Activated T-helper 17 cell treated with anti-CD3 and anti-CD28 coated beads, Interleukin-2, amount 50 U/mL, for 72 hours (primary cell): ENCODE measurements at places on chromosomes 1 and 21.

GRCh38 chr1:173856903-173857302 is 10.9 kb downstream of the GAS5 start:
- no peak for ATAC-seq

GRCh38 chr1:178933709-178934490 is 63.0 kb upstream of the ANGPTL1 start:
- no peak for ATAC-seq

- no peak for ATAC-seq
These were observed 78.4 kb upstream of the RGS21 start for GRCh38 chr1:192238421-192238820.

GRCh38 chr1:6972399-6972798 is 187.1 kb downstream of the CAMTA1 start:
- ATAC-seq: no peak

- ATAC-seq: no peak
These were observed 36.6 kb downstream of the UBE2T start for GRCh38 chr1:202305168-202305567.

DNA sequence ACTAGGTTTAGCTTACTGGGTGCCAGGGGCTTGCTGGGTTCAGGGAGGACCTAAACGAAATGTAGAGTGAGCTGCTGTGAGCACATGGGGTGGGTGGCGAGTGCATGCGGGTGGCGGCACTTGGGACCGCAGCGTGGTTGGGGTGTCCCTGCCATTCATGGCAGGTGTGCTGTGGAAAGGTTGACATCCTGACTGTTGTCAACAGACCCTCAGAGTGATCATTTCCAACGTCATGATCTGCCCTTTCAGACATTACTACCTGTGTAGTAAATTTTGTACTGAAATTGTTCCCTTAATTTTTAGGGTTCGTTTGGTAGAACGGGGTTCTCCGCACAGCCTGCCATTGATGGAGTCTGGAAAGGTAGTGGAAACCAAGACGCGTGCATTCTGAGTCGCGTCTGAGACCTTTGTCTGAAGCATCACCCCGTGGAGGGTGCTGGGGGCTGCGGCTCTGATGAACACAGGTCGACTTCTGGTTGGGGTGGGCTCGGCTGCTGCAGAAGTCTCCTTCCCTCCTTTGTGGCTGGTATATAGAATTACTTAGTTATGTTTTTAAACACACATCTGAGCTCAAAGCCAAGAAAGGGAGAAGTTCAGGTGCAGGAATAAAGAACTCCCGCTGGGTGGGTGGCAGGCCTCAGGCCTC is 43.3 kb downstream of the S100B start:
- ATAC-seq: no peak

DNA sequence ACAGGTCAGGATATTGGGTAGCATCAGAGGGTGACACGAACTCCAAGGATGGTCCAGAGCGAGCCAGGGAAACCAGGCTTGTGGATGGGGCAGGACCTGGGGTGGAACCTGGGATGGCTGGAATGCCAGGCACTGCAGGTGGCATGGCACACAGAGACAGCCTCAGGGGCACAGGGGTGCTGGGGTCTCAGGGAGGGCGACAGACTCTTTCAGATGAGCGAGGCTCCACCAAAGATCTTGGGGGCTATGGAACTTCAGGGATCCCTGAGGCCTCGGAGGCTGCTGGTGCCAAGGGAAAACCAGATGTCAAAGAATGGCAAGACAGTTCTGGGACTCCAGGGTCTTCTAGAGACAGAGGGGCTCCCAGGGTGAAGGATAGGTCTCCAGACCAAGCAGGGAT is 21.4 kb downstream of the IGFN1 start:
- no peak for ATAC-seq

DNA sequence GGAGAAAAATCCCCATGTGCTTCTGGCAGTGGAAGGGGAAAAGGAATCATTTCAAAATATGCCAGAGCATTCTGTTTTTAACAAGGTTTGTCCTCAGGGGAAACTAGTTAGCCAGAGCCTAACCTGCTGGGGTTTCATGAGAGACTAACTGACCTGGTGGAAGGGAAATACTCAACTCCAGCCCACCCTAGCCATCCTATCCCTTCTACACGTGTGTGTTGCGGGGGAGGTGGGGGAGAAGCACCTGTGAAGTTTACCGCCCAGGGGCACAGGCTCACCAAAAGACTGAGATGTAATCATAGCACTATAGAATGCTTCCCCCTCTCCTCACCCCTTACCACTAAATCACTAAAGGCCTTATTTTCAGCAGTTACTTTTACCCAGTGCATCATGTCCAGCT is 139.5 kb downstream of the GRIK3 start:
- no peak for ATAC-seq

- ATAC-seq: no peak
These were observed 61.0 kb upstream of the SPATA6 start for GRCh38 chr1:48532976-48533375.

DNA sequence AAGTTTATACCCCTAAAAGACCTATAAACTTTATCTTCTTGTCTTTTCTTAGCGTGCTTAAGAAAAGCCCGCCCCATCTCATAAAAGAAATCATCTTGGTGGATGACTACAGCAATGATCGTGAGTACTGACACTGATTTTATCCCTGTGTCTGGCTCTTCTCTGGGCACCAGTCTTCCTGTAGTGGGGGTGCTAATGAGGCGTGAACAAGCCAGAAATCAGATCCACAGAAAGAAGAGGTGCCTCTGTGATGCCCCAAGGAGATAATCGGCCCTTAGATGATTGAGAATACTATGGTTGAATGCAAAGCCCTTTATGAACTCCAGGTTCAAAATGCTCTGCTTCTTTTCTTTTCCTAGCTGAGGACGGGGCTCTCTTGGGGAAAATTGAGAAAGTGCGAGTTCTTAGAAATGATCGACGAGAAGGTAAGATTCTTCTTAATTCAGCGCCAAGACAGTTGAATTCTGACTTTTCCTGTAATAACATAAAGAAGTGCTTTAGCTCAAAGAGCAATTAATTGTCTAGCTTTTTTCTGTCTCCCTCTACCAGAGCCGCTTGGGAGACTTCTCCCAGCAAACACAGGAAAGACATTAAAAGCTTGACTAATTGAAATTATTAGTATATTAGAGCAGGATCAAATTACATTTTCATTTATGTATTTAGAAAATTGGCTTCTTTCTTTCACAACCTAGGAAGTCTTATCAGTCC is 169.4 kb downstream of the GALNT2 start:
- ATAC-seq: no peak

GRCh38 chr21:45473496-45474322 is 68.5 kb downstream of the SLC19A1 start:
- no peak for ATAC-seq

DNA sequence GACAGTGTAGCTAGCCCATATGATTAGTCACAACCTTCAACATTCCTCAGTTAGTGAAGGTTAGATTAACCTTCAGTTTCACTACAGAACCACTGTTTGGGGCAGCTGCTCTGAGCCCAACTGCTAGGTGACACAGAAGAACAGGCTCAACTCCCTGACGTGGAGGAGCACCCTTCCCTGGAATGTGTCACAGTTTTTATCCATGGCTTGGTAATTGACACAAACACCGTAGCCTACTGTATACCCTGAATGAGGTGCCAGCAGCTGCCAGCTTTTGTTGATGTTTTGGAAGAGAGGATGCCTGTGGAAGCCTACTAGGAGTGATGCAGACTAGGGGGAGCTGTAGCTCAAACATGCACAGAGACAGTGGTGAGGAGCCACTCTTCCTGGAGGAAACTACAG is 56.6 kb upstream of the CR2 start:
- ATAC-seq: peak; percentile 51

DNA sequence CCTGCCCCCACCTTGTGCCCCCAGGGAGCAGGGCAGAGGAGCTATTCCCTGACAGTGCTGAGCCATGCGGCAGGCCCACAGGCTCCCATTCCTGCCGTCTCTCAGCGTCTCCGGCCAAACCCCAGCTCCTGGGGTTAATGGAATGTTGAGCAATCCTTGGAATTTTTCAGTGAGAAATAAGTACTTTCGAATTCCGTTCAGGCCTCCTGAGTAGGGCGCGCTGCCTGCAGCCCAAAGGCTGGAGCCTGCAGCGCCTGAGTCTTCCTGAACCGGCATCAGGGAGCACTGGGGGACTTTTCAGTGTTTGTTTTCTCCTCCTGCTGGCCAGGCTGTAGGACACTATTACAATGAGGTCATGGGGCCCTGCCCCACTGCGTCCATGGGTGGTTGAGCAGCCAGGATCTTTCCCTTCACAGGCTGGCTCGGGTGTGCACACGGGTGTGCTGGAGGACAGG is 33.3 kb upstream of the CSF1 start:
- ATAC-seq: no peak

- ATAC-seq: no peak
These were observed 10.5 kb downstream of the SPATA46 start for GRCh38 chr1:162366149-162366548.

- ATAC-seq: peak; percentile 16
These were observed 3.1 kb downstream of the CHD1L start for GRCh38 chr1:147245586-147246021.

DNA sequence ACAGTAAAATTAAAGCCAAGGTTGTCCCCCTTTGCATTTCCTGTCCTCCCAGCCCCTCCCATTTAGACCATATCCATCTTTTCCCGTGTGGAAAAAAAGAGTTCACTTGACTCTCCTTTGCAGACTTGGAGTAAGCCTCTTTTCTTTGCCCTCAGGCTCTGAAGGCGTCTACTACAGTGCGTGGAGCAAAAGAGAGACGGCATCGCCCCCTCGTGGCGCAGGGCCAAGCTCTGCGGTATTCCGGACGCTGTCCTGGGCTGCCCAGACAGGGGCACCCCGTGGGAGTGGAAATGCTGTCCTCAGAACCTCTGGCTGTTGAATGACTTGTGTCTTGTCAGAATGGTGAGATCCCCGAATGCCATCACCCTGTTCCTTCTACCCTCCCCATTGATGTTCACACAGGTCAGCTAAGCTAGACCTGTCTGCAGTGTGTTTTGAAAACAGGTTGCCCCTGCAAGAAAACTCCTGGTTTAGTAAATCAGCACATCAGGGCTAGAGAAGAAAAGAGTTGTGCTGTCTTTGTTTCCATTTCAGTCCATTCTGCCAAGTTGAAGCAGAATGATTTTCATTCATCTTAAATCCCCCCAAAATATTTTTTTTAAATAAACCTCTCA is 12.3 kb upstream of the GJA8 start:
- ATAC-seq: peak; percentile 92

GRCh38 chr21:31802331-31802730 is 70.4 kb upstream of the SCAF4 start:
- ATAC-seq: no peak

GRCh38 chr1:228011721-228012311 is 5.0 kb downstream of the WNT3A start:
- ATAC-seq: no peak

- no peak for ATAC-seq
These were observed 805 bp downstream of the SIM2 start for GRCh38 chr21:36699546-36700294.

GRCh38 chr1:183932412-183932811 is 105.1 kb downstream of the COLGALT2 start:
- ATAC-seq: no peak

GRCh38 chr1:86906419-86906818 is 7.5 kb downstream of the SELENOF start:
- no peak for ATAC-seq

DNA sequence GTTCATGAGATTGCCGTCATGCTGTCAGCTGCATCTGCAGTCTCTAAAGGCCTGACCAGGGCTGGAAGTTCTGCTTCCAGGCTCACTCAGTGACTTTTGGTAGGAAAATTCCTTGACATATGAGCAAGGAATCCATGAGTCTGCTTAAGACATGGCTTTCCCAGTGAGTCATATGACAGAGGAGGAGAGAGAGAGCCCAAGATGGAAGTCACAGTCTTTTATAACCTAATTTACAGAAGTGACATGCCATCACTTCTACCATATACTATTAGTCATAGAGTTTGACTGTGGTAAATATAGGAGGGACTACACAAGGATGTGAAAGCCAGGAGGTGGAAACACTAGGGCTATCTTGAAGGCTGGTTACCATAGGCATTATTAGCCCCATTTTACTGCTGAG is 115.2 kb downstream of the ROR1 start:
- no peak for ATAC-seq

DNA sequence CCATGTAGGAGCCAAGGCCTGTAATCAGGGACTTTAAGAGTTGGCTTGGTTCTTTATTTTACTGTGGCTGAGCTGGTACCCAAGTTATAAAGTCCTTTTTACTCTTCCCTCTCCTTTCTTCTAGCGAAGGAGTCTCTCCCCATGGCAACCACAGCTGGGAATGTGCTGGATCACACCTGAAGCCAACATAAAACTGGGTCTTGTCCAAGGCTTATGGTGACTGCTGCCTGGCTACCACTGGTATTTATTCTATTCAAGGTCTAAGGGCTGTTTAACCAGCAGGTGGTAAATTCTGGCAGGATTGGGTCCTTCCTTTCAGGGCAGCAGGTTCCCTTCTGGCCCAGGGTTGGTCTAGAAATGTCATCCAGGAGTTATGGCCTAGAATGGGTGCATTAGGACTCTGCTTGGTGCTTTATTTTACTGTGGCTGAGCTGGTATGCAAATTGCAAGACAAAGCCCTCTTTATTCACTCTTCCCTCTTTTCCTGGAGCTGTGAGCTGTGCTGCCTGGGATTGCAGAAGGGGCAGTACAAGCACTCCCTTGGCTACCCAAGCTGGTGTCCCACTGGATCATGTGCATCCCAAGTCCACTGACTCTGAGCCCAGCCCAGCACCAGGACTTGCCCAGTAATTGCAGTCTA is 26.6 kb downstream of the SLC22A15 start:
- no peak for ATAC-seq

- ATAC-seq: no peak
These were observed 44.2 kb downstream of the MAP3K7CL start for GRCh38 chr21:29174607-29175013.
